ENCODE measurements at places on chromosomes 4 and X. TPM values are rescaled to one million over a fixed set of nuclear protein-coding genes. Genes with fewer than 3 reads are reported as not detected.

GRCh38 chrX:123859409-123859845, 426 bp upstream of the XIAP start:
- no peak for DNase-seq

The FAM184B gene
- total RNA-seq, result not detected

GRCh38 chr4:39569209-39569608, 42.0 kb upstream of the UGDH start:
- no peak for DNase-seq

The CT45A5 gene
- not detected for total RNA-seq

The P2RY10 gene
- 42.1 TPM for total RNA-seq

GRCh38 chr4:183838987-183839712, 66.0 kb upstream of the STOX2 start:
- no peak for DNase-seq

The MAGEC1 gene
- not detected for total RNA-seq

The ZMAT1 gene
- total RNA-seq, result 3.3 TPM

- no peak for DNase-seq
These were observed 1060.6 kb upstream of the GRID2 start for GRCh38 chr4:91243132-91243531.

DNA sequence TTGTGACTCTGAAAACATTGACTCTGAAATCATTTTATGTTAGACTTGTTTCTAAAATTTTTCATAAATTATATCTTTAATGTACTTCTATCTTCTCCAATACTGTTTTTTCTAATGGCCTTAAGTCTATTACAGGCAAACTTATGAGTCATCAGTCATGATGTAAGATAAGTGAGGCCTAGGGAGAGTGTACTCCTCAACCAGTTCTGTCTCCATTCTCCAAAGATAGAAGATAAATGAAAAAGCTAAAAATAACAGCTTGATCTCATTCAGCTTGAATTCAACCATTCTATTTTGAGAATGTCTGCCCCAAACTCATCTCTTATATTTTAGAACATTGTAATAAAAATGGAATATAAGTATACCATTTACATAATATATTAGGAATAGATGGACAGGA, 34.5 kb downstream of the STBD1 start:
- no peak for DNase-seq

DNA sequence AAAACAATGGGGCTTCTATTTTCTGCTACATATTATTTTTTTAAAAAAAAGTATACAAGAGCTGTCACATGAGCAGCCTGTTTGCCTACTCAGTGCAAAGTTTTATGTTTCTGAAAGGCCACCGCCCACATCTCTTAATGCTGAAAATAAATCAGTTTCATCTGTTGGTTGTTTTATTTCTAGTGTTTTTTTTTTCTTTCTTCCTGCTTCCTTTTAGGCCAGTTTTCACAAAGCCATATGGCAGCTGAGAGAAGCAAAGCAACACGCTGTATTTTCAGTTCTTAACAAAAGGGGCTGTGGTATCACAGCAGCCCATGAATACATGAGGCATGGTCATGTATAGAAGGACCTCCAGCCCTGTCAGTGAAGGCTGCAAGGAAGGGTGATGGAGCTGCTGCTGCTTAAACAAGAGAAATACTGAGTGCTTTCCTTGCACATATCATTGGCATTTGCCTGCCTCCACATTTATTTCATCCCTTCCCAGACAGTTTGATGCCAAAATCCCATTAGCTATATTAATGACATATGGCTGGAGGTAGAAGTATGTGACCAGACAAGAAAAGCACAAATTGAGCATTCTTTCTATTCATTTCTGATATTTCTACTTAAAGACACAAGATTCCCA, 172.5 kb downstream of the PCDH18 start:
- no peak for DNase-seq

DNA sequence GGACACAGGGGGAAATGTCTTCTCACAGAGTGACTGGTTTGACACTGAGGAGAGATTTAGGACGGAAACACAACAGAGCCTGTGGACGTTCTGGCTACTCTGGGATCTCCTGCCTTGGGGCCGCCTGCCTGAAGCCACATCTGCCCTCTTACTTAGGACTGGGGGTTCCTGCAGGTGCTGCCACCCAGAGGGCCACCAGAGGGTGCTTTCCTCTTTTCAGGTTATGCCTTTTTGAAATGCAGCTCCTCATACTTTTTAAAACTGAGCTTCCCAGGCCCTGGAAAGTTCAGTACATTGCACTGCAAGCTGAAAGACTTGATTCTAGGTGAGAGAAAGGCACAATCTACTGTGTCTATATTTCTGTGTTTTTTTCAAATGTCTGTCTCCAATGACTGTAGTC, 92.2 kb upstream of the PGRMC2 start:
- DNase-seq, result peak; percentile 24

The EREG gene
- not detected for total RNA-seq

The RAB40AL gene
- not detected for total RNA-seq

The PPEF2 gene
- 0.25 TPM for total RNA-seq

The PAGE2B gene
- total RNA-seq, result 0.68 TPM

GRCh38 chrX:135193740-135194139, 22.5 kb upstream of the CT55 start:
- DNase-seq, result no peak

DNA sequence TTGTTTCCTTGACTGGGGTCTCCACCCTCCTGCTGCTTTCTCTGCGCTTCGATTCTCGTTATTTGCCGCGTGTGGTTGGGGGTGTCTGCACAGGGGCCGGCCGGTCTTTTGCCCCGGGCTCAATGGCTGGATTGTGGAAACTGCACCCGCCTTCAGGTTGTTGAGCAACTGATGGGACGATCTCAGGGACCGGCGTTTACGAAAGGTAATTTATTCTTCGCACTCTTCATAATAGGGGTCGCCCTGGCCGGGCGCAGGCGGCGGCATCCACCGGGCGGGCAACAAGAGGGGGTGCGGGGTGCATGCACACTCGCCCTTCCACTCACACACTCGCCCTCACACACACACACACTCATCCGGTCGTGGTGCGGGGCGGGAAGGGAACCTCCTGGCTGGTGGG, 1.4 kb downstream of the ADGRL3 start:
- DNase-seq, result no peak

GRCh38 chr4:169135776-169136175, 125.7 kb upstream of the CBR4 start:
- no peak for DNase-seq

- DNase-seq, result no peak
These were observed 345.9 kb downstream of the SLC7A11 start for GRCh38 chr4:137896221-137896737.

- no peak for DNase-seq
These were observed 53.6 kb downstream of the KLF3 start for GRCh38 chr4:38717604-38718003.

DNA sequence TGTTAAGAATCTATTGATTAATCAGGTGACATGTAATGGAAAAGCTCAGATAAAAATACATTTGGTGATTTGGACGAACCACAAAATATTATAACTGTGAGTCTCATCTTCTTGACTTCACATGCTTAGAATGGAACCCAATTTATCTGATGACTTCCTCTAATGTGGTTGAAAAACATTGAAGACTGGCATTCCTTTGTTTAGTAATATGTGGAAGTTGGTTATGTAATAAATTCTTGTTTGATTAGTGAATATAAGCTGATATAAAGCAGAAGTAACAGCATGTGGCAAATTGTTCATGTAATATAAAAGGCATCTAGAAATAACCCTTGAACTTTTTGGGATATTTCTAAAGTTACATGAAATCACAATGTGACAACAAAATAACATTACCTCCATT, 9.7 kb downstream of the GIMD1 start:
- no peak for DNase-seq

DNA sequence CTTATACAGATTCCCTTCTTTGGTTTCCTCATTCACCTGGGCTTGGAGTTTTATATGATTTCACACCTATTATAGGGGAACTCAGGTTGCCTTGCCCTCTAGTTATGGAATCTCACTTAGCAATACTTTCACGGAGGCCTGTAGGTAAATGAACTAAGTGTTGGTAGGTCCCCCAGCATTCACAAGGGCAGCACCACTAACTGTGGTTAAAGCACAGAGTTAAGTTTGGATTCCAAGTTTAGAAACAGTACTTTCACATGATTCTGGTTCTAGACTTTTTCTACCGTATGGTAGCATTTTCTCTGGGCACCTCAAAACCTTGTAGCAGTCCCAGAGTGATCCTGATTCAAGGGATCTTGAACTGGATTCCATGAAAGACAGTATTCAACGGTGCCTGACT, 46.4 kb downstream of the SH2D1A start:
- no peak for DNase-seq

The TMEM31 gene
- 0.52 TPM for total RNA-seq

- no peak for DNase-seq
These were observed 89.3 kb upstream of the UGT8 start for GRCh38 chr4:114509340-114509739.

GRCh38 chr4:16707874-16708273, 190.6 kb downstream of the LDB2 start:
- DNase-seq, result no peak

- DNase-seq, result no peak
These were observed 37.6 kb downstream of the ZBTB49 start for GRCh38 chr4:4327652-4328121.

- no peak for DNase-seq
These were observed 197.1 kb downstream of the LRBA start for GRCh38 chr4:150817804-150818528.

DNA sequence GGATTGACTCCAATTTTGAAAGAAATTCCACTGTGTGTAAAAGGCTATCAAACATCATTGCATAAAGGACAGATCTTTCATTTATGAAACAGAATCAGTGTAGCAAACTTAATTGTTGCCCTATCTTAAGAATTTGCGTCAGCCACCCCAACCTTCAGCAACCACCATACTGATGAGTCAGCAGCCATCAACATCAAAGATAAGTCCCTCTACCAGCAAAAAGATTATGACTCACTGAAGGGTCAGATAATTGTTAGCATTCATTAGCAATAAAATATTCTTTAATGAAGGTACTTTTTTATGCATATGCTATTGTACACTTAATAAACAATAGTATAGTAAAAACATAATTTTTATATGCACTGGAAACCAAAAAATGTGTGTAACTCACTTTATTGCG, 15.8 kb upstream of the GRSF1 start:
- no peak for DNase-seq

GRCh38 chrX:16075087-16075486, 48.3 kb upstream of the GRPR start:
- DNase-seq, result no peak

The ELOVL6 gene
- total RNA-seq, result 7.7 TPM

The HPGDS gene
- not detected for total RNA-seq

The AIFM1 gene
- 54.3 TPM for total RNA-seq

The BST1 gene
- total RNA-seq, result 0.65 TPM

- DNase-seq, result no peak
These were observed 72.4 kb upstream of the S100G start for GRCh38 chrX:16577483-16578029.
